T-helper 2 cell treated with Interferon-gamma antibody and Interleukin-4, amounts not matched to agents 5 μg/mL and 100 μg/mL, for 36 hours (primary cell): ENCODE measurements at places on chromosomes 7 and 10.
A peak's percentile ranks its signal among the peaks of the same experiment; 100 is the strongest.

- no peak for DNase-seq
Observed at GRCh38 chr10:72850861-72851260, 42.7 kb upstream of the OIT3 start.

GRCh38 chr10:91495402-91495801, 85.3 kb downstream of the HECTD2 start:
- DNase-seq: no peak

DNA sequence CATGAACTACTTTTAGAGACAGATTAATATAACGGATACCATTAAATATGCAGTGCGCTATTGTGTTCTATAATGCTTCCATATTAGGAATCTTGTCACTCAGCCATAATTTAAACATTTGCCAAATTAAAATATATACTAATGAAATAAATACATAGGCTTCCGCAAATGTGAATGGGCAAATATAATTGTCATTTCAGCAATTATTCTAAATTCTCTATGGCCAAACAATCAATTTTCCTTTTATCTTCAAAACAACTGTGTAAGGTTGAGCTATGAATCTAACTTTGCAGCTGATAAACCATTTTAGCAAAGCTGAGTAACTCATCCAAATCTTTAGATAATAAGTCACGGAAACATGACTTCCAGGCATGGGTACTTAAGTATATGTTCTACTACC, 20.7 kb upstream of the TSPAN13 start:
- DNase-seq: no peak

GRCh38 chr7:138981332-138982203, at the start of gene KIAA1549:
Gene KIAA1549, minus strand, starts transcription at chr7:138981389. Its CDS starts 120 bp downstream, at chr7:138981269.
- DNase-seq: peak; percentile 66

- no peak for DNase-seq
Observed at GRCh38 chr7:53094827-53095226, 59.4 kb downstream of the POM121L12 start.

GRCh38 chr7:140597428-140597949, 43.1 kb downstream of the DENND2A start:
- DNase-seq: no peak

DNA sequence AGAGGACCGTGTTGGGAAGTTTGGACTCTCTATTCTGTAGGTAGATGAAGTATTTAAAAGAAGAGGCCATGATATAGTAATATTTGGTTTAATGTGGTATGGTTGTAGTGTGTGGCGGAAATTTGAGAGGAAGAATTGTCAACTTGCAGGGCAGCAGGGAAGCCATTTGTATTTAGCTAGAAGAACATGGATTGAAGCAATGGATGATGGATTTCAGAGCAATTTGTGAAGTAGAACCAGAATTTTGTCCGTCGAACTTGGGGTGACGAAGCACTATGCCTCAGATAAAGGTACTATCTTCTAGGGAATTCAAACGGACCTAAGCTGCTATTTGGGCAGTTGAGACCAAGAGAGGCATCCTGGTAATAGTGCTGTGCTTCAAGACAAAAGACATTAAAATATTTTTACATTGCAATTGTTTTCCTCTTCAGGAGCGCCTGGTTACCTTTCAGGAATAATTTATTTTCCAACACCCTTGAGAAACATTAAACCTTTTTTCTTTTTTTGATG, 615 bp upstream of the WBP1L start:
- no peak for DNase-seq

DNA sequence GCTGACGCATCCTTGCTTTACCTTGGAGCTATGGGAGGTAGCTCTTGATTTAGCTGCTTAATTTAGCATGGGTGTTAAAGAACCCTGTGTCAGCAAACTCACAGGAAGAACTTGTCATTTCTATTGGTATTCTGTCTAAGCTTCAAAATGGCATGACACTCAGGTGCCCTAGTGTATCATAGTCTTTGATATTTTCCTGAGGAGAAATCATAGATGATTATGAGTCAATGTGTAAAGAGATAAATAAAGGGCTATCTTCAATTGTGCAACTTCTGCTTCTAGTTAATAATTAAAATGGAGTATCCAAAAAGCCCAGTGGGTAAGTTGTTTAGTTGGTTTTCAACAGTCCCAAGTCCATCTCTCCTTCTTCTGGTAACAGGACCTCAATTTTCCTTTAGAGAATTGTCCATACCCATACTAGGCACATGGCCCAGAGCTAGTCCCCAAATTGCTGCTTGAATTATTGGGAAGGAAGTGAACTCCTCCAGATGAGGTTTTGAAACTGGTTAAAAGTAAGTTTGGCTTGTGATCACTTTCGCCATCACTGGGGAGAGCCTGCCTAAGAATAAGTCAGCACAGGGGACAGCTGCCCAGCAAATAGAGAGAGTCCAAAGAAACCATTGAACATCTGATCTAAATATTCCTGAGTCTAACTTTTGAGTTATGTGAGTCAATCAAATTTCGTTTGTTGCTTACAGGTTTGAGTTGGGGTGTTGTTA, 169.0 kb upstream of the PHYHIPL start:
- DNase-seq: no peak

- DNase-seq: peak; percentile 26
Observed at GRCh38 chr10:14838582-14839304, 637 bp downstream of the HSPA14 start.

GRCh38 chr7:143519411-143520131, 41.9 kb downstream of the TAS2R41 start:
- no peak for DNase-seq

- peak; percentile 39 for DNase-seq
Observed at GRCh38 chr7:6436385-6436685, 11.4 kb downstream of the DAGLB start.

DNA sequence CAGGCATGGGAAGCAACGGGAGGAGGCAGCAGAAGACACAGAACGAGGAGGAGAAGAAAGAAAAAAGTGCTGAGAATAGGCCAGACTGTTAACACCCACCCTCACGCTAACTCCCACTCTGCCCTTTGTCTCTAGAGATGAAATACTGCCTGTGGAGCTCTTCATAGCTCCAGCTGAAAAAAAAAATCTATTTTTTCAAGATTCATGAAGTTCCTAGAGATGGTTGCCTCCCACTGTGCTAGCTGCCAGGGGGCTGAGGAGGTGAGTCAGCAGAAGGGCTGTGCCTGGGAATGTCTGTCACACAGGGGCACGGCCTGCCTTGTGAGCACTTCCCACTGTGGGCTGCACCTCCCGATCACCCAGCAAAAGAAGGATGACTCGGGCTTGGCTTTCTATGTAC, 144.5 kb downstream of the RNF216 start:
- DNase-seq: no peak

DNA sequence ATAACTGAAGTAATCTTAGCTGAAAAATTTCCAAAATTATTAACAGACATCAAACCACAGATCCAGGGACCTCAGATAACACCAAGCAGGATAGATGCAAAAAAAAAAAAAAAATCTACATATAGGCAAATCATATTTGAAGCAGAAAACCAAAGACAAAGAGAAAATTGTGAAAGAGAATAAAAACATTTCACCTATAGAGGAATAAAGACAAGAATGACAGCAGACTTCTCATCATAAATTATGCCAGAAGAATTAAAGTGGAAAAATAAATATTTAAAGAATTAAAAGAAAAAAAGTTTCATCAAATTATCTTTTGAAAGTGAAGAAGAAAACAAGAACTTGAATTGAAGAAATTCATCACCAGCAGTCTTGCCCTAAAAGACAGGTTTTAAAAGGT, 467.5 kb downstream of the GPAM start:
- DNase-seq: no peak

DNA sequence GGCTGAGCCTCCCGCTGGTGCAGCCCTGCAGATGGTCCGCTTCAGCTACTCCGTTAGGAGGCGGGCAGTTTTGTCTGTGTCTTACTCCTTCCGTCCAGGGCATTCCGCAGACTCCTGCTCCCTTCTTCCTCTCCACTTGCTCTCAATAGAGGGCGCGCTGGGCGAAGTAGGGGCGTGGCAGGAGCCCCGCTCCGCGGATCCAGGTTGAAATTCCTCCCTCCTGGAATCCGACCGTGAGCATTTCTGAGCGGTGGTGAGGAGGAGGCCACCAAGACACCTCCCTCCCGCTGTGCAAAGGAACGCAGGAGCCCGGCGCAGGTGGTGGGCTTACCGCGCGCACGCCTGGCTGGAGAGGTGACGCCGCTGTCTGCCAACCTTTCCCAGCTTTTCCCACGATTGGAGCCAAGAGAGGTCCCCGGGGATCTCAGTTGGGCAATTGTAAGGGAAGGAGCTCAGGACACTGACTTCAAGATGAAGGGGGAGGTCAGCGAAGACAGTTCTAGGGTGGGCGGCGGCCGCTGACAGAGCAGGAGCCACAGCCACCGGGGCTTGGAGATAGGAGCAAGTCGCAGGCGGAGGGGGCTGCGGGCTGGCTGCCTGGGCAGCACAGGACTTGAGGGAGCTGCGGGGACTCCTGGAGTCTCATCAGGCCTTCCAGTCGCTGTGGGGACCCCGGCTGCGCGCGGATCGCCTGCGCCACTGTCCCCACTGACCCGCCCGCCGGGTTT, 1011.3 kb downstream of the XPNPEP1 start:
- no peak for DNase-seq

DNA sequence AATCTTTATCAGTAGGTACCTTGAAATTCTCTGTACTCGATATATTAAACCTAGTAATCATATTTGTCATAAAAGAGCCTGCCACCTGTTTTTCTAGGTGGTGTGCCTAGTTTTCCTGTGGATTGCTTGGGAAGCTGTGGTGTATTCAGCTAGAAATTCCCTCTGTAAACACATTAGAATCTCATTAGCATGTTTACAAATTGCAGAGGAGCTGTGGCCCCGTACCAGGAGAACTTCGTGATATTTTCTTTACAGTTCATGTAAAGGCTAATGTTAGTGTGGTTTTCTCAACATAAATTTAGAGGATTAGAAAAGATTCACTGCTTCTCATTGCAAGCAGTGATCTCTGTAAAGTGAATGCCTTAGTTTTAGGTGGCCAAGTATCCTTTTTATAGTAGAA, 144.7 kb downstream of the CCSER2 start:
- no peak for DNase-seq

GRCh38 chr10:25843551-25844170, 90.4 kb upstream of the MYO3A start:
- no peak for DNase-seq

DNA sequence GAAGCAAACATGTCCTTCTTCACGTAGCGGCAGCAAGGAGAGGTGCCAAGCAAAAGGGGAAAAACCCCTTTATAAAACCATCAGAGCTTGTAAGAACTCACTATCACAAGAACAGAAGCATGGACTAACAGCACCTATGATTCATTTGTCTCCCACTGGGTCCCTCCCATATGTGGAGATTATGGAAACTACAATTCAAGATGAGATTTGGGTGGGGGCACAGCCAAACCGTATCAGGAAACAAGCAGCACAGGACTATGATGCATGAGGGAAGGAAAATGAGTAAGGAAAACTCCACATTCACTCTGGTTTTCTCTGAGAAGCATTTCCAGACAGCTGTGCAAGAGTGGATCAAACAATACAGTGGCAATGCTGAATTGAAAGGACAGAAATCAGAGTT, 81.6 kb downstream of the RSU1 start:
- DNase-seq: no peak

- DNase-seq: no peak
Observed at GRCh38 chr7:152887778-152888177, 128.2 kb downstream of the ACTR3B start.

GRCh38 chr10:6863381-6863780, 283.3 kb upstream of the PRKCQ start:
- DNase-seq: no peak

DNA sequence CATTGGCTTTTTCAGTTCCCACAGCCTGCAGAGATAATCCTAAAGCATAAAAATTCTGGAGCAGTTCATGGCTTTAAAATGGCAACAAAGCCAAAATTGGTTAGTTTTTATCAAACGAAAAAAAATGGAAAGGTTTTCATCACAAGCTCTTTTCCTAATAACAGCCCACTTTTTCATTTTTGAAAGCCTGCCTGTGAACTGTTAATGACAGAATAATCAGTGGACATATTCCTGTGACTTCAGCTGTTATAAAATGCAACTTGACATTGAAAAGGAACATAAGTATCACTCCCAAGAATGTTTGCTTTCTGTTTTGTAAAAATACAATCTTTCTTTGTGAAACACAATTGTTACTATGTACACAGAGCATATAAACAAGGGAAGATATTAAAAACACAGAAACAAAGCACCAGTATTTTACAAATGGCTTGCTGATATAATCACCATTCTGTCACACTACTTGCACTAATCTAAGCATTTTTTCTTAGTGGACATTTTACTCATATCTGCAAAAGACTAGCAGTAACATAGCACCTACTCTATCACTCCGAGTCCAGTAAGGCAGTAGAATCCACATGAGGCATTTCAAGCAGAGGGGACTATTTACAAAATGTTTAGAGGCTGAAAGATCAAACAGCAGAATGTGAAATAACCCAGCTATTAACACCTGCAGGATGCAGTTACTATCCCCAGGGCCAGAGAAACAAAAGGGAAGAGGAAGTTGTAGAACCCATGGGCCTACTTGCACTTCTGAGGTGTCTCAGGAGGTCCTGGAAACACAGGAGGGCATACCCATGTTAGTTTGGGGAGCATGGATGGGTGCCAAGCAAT, 26.4 kb downstream of the MACC1 start:
- no peak for DNase-seq

DNA sequence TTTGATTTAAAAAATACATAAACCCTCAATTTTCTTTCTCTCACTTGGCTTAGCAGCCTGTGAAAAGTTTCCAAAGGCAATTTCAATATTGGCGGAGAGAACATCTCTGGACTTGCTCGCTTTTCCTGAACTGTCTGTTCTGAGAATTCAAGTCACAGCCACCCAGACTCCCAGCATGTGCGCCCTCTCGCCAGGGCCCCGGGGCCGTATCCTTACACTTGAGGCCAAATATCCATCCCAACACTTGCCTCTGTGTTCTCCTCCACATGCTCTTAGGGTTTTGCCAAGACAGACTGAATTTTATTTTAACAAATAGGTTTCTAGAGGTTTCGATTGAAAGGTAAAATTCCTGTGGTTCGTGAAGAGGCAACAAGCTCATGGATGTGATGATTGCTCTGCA, 111.5 kb upstream of the GPR26 start:
- DNase-seq: no peak

GRCh38 chr7:69603937-69604494, 5.7 kb downstream of the AUTS2 start:
- DNase-seq: no peak

GRCh38 chr10:101545898-101546297, 42.2 kb downstream of the POLL start:
- no peak for DNase-seq

- no peak for DNase-seq
Observed at GRCh38 chr10:78460204-78460603, 426.5 kb downstream of the RPS24 start.

DNA sequence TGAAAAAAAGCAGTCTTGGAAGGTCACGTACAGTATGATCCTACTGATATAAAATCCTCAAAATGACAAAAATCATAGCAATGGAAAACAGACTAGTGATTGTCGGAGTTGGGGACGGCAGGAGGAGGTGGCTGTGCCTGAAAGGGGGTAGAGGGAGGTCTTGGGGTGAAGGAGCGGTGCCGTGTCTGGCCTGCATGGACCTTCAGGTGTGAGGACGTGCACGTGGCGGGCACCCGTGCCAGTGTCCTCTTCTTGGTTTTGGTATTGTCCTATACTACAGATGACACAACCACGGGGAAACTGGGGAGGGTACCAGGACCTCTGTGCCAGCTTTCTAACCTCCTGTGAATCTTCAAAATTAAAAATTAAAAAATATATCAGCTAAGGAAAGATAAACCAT, 73.0 kb downstream of the COBL start:
- DNase-seq: no peak
